ENCODE measurements at places on chromosomes 5 and 9. TPM values are rescaled to one million over a fixed set of nuclear protein-coding genes. Genes with fewer than 3 reads are reported as not detected.

Gene CCNO
- 10.4 TPM for total RNA-seq

Gene BSPRY
- 0.03 TPM for total RNA-seq

Gene ADAMTSL2
- not detected for total RNA-seq

Gene LCNL1
- not detected for total RNA-seq

Gene PPP3R2
- not detected for total RNA-seq

Gene LCN12
- 0.81 TPM for total RNA-seq

Gene PDZD2
- total RNA-seq: not detected

Gene BAAT
- 0.43 TPM for total RNA-seq

Gene C9
- not detected for total RNA-seq

Gene PELO
- 17.0 TPM for total RNA-seq

Gene PCDHA7
- total RNA-seq: 0.08 TPM
